ENCODE measurements at places on chromosomes 5 and 9.

- DNase-seq = no peak
Observed at GRCh38 chr5:78628270-78628992, 20.1 kb downstream of the LHFPL2 start.

GRCh38 chr9:134778841-134779411 is 101.7 kb upstream of the FCN2 start:
- no peak for DNase-seq

GRCh38 chr5:178201927-178202235 is 2.5 kb upstream of the HNRNPAB start:
- no peak for DNase-seq

GRCh38 chr9:135379540-135380267 is 99.9 kb upstream of the PPP1R26 start:
- DNase-seq = no peak

GRCh38 chr5:154770111-154770510 is 14.9 kb downstream of the LARP1 start:
- no peak for DNase-seq

DNA sequence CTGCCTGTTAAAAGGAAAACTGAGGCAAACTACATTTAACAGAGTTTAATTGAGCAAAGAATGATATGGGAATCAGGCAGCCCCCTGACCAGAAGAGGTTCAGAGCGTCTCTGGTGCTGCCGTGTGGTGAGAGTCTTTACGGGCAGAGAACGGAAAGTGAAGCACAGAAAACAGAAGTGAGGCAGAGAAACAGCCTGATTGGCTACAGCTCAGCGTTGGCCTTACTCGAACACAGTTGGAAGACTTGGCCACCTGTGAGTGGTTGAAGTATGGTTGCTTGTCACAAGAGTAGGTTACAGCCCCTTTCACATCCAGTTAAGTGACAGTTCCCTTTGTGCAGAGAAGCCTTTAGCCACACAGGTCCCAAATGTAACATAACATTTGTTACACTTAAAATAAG is 16.9 kb upstream of the FBP1 start:
- no peak for DNase-seq

DNA sequence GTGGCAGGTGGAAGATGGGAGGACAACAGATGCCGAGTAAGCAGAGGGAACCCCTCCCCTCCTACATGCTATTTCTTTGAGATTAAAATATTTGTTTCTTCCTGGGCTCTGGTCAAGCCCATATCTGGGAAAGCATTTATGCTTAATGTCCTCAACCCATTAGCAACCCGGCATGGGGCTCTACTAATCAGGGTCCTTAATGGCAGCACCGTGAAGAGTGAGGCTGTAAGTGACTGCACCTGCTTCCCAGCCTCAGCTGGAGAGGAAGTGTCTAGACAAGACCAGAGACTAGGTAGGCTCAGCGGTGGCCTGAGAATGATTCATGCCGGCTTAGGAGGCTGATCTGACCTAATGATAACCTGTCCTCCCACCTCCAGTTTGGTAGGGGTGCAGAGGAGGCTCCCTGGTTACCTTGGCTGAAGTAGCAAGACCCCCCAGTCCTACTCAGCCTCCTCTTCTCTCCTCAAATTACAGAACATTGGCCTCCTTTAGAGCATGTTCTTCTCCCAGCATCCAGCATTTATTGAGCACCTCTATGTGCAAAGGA is 61.3 kb upstream of the HSPA9 start:
- DNase-seq = no peak

GRCh38 chr5:154157483-154158378 is 32.8 kb upstream of the GALNT10 start:
- no peak for DNase-seq

DNA sequence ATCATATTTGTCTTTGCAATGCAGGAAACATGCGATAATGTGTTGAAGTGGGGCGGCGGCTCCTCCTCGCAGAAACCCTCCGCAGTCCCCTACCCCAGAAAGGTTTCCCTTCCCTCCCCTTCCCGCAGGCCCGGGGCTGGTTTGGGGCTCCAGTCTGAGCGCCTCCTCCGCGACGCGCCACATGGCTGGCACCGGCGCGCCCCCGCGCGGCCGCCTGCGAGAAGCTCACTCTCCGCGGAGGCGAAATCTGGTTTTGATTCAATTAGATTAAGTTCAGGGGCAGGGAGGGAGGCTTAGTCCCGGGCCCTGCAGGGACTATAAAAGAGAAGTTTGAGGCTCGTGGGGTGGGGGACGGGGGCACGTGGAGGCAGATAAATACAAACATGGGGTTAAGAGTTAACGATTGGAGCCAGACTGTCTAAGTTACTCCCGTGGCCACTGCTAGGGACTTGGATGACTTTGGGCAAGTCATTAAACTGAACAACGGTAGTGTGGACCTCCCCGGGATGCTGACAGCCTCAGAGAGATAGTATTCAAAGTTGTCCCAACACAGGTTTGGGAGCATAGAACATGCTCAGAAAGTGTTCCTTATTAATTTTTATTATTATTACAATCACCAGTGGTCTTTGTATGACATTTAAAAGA is 69.4 kb downstream of the MSX2 start:
- DNase-seq = no peak

DNA sequence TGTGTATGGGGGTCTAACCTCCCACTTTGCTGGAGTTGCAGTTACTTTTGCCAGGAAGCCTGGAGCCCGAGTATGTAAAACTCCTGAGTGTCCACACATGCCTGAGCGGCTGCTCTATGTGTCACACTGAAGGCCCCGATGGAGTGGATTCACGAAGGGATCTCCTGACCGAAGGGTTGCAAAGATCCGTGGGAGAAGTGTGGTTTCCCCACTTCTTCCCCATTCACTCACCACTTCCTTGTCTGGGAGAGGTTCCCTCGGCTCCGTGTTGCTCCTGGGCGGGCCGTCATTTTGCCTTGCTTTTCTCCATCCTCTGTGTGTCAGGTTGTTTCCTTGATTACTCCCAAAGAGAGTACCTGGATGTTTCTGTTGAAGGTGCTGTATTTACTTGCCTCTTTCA is 16.2 kb upstream of the IL3 start:
- no peak for DNase-seq

- no peak for DNase-seq
Observed at GRCh38 chr9:118532592-118532991, 828.4 kb downstream of the TLR4 start.

GRCh38 chr5:108919591-108920326 is 172.1 kb downstream of the FER start:
- no peak for DNase-seq

DNA sequence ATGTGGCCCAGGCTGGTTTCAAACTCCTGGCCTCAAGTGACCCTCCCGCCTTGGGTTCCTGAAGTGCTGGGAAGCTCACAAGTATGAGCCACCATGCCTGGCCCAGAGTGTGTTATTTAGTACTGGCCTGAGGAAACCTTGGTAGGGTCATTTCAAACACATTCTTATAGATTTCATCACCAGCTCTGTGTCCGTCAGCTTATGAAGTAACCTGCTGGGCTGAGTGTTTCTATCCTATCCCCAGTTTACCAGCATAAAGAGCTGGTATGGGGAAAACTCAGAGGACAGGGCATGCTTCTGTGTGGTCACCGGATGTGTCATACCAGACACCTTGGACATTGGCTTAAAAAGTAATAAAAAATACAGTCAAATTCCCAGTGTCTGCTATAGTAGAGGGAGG is 45.3 kb downstream of the PTPN3 start:
- no peak for DNase-seq

DNA sequence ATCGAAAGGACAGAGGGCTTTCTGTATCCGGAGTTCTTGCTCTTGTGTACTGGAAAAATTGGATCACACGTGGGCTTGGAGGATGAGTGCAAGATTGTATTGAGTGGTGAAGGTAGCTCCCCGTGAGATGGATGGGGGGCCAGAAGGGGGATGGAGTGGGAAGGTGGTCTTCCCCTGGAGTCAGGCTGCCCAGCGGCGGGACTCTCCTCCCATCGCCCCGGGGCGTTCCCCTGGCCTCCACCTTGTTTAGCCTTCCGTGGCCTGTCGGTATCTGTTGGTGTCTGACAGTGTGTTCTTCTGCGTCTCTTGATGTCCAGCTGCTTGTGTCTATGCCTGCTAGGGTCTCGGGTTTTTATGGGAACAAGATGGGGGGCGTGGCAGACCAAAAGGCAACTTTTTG is 54.6 kb upstream of the GABRA6 start:
- DNase-seq = no peak

DNA sequence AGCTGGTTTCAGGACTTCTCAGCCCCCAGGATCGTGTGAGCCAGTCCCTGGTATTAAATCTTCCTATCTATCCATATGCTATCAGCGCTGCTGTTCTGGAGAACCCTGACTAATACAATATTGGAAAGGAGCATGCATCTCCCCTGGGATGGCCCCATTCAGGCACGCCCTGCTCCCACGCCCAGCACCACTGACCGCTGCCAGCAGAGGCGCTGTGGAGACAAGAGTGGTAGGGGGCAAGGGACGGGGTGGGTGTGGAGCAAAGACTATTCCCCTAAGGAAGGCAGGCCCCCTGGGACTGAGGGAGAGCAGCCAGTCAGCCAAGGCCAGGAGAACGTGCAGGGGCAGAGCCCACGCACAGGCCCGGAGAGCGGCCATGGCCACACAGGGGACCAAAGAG is 116.0 kb downstream of the VAV2 start:
- DNase-seq = no peak

DNA sequence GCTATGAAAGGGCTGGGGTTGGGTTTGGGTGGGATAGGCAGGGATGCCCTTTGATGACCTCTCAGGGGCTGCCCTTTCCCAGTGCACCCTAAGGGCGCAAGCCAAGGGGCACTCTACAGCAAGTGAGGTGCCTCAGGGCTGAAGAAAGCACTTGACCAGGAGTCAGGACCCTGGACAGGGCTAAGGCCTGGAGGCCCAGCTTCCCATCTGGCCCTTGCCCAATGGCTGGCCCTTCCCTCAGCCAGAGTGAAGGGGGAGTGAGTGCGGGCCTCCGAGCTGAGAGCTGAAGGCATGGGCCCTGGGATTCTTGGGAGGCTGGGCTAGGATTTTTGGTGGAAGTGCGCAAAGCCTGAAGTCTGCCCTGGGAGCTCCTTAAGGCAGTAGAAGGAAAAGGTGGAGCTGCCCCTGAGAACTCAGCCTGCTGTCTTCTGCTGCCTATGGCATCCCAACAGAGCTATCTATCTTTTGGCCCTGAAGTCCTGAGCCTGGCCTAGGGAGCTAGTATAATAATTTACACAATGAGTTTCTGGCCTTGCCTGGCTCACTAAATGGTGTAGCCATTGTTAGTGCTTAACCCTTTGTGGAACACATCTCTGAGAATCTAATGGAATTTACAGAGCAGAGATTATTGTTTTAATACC is 16.4 kb downstream of the JADE2 start:
- no peak for DNase-seq

DNA sequence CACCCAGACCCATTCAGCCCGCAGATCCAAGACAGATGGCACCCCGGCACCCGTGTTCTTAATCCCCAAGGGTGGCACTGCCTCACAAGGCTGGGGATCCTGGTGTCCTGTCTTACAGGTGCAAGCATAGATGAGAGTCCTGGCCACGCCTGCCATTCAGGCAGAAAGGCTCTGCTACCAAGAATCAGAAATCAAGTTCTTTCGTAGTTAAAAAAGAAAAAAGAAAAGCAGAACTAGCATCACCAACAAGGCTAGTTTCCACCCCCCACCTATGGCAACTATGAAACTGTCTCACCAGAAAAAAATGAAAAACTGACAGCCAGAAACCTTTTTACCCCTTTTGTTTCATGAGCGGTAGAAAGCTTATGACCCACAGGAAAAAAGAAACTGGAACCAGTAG is 170.4 kb downstream of the SYK start:
- no peak for DNase-seq

- DNase-seq = no peak
Observed at GRCh38 chr9:86359151-86359879, 5.1 kb upstream of the TUT7 start.

DNA sequence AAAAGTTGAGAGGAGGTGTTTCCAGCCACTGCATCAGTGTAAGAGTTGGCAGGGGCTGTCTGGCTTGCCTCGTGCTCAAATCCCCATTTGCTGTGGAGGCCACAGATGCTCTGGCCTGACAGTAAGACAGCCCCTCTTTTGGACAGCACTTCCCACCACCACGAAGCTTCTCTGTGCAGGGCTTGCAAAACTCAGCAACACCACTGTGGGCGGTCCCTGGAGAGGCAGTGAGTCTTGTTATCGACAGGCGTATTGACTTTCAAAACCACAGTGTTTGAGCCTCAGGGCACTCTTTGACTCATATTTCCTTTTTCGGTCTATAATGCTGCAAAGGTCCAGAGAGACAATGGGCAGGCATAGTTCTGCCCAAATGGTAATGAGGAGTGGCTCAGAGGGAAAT is 539.5 kb downstream of the EBF1 start:
- no peak for DNase-seq

DNA sequence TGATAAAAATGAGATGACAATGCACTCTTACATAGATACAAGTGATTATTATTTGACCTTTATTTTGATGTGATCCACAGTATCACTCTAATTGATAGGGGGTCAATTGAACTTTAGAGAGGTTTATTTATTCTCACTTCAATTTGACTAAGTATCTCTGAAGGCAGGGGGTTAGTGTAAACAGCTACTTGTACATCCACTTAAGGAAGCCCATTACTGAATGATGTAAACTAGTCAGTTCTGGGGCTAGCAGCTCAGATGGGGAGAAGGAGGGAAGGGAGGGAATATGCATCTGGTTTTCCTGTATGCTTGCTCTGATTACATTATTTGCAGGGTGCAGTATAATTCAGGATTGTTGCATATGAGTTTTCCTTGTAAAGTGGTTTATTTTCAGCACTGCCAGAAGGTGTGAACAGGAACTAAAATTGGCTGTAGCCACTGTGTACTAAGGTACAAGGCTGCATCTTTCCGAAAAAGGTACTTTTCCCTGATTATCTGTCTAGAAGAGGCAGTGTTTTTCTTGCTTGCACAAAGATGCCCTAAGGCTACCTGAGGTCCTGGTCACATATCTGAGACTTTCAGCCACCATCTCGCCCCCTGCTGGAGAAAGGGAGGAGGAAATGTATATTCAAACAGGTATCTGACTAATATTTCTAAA is 51.2 kb downstream of the MRPS27 start:
- peak; percentile 6 for DNase-seq
